ENCODE measurements at places on chromosomes 7 and 10.

DNA sequence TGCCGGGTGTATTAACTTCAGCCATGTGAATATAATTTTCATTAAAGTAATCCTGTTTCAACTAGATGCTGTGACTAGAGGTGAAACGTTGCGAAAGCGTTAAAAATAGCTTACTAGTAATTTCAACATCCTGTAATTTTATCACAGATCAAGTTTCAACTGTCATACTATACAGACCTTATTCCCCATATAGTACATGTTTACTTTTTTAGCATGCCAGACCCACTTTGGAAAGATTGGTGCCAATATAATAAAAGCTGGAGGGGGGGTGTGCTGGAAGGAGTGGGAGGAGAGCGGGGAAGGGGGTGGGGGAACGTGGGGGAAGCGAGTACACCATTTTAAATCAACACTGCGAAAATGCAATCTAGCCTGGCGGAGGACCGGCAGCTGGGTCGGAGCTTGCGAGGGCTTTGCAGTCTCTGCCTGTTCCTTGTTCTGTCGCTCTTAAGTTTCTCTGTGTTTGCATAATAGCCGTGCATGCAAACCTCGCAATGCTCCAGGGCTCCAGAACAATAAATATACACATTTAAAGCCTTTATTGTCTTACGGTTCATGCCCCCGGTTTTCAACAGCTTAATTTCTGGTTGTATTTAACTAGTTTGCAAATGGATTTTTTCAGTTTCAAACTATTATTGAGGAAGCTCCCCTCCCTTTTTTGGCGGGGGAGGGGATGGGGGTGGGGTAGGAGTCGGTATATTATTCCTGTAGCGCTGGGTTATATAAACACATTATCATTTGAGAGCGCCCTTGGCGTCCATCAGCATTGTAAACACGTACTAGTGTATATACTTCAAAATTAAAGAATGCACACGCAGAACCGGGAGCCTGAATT is 1.3 kb upstream of the ARID5B start:
- DNase-seq = peak; percentile 77

GRCh38 chr7:121139427-121139826 is 150.9 kb downstream of the CPED1 start:
- no peak for DNase-seq

- DNase-seq = no peak
Measured at GRCh38 chr7:155276800-155277375, 20.8 kb upstream of the INSIG1 start.

DNA sequence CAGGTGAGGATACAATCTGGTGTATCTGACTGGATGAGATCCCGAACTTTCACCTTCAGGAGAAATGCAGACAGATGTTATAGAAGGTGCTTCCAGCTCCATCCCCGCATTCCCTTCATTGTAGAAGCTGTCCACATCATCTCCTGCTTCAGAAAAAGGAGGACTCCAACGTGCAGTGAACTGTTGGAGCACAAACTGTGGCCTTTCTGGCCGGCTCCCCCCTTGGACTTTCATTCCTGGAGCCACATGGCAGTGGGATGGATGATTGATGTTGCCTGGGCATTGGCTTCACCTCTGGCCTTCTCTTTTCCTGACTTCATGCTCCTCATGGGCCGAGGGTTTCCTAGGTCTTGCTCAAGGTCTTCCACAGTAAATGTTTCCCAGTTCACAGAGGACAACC is 29.6 kb upstream of the ZNF273 start:
- DNase-seq = no peak

DNA sequence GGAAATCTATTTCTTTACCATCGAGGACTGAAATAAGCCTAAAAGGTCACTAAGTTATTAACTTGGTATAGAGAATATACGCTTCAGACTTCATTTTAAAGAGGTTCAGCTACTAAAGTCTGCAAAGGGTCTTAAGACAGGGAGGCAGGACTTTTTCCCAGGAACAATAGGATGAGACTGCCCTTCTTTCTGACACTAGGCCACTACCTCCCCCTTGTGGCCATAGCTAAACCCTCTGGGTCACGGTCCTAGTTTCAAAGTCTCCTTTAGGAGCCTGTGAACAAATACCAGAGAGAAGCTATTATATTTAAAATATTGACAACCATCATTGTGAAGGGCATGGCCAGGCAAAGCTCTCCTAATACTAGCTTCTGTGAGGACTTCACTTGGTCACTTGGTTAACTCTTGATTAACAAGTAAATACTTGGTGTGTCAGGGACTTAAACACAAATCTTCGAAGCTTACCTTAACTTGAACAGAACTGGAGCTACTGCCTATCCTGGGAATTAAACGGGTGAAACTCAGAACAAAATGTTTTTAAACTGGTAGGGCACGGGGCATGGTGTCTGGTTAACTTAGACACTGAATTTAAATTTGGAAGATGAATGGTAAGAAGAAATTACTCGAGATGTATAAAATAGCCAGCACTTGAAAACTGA is 75.6 kb downstream of the CCDC6 start:
- DNase-seq = no peak

DNA sequence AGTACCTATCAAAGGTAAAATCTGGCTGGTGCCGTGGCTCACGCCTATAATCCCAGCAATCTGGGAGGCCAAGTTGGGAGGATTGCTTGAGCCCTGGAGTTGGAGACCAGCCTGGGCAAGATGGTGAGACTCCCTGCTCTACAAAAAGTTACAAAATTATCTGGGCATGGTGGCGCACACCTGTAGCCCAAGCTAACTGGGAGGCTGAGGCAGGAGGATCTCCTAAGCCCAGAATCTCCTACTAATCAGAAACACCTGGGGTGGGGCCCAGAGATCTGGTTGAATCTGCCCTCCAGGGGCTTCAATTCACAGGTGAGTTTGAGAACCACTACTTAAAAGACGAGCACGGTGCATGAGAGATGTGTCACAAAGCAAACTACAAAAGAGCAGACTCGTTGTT is 2.4 kb downstream of the PLA2G12B start:
- DNase-seq = no peak

GRCh38 chr7:88922944-88923343 is 127.4 kb upstream of the TEX47 start:
- DNase-seq = no peak

- DNase-seq = no peak
Measured at GRCh38 chr10:123972481-123973401, 81.1 kb upstream of the CPXM2 start.

DNA sequence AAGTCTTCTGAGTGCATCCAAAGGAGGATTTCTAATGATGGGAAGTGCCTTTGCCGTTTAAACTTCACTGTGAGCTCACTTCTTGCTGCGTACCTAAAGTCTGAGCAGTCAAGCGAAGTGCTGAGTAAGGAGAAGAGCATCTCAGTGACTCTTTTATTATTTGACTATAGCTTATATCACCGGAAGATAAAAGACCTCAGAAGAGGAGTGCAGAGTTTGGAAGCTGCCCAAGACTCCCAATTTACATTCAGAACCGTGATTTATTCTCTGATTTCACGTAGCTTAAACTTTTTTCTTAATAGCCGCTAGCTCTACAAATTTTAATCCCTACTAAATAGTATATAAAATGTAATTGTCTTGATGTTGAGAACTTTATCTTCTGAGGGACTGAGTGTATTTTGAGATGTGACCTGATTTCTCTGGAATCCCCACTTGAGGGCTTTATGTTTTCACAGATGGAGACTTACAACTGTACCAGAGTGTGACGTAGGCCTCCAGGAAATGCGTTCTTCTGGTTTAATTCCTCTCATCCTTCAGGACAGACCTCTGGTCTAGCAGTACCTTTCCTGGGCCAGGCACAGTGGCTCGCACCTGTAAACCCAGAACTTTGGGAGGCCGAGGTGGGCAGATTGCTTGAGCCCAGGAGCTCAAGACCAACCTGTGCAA is 51.1 kb downstream of the CAMK1D start:
- DNase-seq = peak; percentile 24

DNA sequence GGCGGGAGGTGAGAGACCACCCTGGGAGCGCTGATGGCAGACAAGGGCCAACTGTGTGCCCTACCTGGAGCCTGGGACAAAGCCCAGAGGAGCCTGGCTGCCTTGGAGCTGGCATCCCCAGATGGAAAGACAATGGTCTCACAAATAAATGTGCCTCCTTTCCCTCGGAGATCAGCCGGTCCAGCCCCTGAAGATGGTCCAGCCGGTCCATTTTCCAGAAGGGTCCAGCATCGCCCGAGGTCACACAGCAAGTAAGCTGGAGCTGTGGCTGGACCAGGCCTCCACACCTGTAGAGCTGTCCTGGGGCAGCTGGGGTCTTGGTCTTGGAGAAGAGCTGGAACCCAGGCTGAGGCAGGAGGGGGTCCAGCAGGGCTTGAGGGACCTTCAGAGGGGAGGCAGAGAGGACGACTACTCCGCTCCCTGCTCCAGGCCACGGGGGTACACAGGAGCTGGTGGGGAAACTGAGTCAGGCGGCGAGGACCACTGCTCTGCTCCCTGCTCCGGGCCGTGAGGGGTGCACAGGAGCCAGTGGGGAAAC is 3.6 kb downstream of the ELFN1 start:
- peak; percentile 51 for DNase-seq

GRCh38 chr10:77297393-77297739 is 340.2 kb downstream of the KCNMA1 start:
- DNase-seq = no peak

DNA sequence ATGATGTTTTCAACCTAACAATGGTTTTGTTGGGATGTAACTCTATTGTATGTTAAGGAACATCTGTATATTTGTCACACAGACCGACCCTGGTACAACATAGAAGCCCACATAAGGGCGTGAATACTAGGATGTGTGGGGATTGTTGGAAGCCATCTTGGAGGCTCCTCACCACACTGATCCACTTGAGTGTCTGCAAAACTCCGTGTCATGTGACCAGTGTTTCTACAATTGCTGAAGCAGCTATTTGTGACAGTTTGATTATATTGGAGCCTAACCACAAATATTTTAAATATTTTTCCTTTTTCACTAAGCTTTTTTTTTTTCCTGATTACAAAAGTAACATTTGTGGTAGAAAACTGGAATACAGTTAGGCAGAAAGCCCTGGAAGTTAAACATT is 27.9 kb downstream of the RALA start:
- DNase-seq = no peak

DNA sequence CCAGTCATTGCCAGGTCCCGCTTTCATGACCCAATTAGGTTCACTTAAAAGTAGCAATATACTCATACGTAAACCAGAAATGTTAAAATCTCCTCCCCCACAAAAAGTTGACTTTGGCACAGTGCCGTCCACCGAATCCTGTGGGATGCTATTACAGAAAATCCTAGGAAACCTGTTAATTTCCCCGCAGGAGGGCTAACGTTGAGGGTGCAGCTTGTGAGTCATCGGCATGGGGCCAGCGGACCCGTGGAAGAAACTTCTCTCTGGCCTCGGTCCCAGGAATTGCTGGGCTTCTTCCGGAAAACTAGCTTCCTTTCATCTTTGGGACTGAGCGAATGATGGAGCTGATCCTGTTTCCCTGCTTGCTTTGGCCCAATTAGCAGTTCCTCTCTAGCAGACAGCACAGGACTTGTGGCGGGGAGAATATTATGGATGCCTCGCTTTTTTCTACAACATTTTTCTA is 13.5 kb downstream of the CRYGN start:
- DNase-seq = no peak

DNA sequence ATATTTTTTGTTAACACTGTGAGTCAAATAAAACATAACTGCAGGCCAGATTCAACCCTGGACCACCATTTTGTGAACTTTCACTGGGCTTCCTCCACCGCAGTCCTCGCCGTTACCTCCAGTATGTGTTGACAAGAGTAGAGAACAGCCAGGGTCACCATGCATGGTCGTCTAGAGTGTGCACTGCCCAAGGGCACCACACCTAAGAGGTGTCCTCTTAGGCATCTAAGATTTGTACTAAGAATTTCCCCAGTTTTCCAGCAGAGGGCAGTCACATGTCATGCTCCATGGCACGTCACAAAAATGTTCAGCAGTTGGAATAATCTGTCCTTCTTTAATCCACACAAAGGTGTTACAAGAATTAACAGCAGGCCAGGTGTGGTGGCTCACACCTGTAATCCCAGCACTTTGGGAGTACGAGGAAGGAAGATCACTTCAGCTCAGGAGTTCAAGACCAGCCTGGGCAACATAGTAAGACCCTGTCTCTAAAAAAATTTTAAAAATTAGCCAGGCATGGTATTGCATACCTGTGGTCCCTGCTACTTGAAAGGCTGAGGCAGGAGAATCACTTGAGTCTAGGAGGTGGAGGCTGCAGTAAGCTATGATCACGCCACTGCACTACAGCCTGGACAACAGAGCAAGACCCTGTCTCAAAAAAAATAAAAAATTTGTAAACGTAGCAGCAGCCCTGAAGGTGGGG is 71.2 kb upstream of the FOXK1 start:
- peak; percentile 72 for DNase-seq

- no peak for DNase-seq
Measured at GRCh38 chr10:46236546-46236887, 50.3 kb upstream of the ANTXRL start.

DNA sequence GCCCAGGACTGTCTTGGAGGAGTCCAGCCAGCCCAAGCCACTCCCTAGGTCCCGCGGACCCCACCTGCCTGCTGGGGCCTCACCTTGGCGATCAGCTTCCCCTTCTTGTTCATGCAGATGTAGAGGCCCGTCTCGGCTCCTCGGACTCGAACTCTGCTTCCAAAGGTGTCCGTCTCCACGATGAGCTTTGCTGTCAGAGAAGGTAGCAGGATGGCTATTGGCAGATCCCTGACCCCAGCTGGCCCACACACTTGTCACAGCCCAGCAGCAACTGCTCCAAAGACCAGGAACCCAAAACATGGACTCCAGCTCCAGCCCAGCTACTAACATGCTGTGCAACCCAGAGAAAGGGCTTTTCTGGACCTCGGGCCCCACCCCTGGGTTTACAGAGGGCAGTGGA is 4.5 kb downstream of the FGF8 start:
- DNase-seq = no peak

- no peak for DNase-seq
Measured at GRCh38 chr10:121862649-121863048, 65.2 kb downstream of the ATE1 start.

GRCh38 chr10:122124808-122125207 is 135.8 kb downstream of the TACC2 start:
- no peak for DNase-seq

GRCh38 chr10:77062381-77062780 is 575.2 kb downstream of the KCNMA1 start:
- no peak for DNase-seq

GRCh38 chr10:102832987-102833386 is 4.2 kb downstream of the CYP17A1 start:
- DNase-seq = no peak

DNA sequence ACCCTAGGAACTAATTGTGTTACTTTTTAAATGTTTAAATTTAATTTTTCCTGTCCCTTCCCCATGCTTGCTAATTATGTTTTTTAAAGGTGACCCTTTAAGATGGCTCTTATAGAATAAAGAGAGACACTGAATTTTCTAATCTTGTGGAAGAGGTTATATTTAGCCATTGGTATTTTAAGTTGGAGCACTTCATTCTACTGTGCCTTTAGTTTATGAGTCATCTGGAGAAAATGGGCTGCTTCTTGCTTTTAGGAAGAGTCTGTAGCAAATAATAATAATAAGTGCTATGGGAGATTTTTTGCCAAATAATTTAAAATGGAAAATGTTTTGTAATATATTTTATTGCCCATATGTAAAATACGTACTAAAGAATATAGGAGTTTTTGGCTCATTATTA is 139.7 kb downstream of the ADK start:
- no peak for DNase-seq

GRCh38 chr7:115678086-115678982 is 352.2 kb downstream of the TFEC start:
- DNase-seq = no peak

Data from activated CD8-positive, alpha-beta memory T cell treated with anti-CD3 and anti-CD28 coated beads for 24 hours (primary cell).